ENCODE measurements at places on chromosomes 6 and 20. TPM values are rescaled to one million over a fixed set of nuclear protein-coding genes. Genes with fewer than 3 reads are reported as not detected.
A peak's percentile ranks its signal among the peaks of the same experiment; 100 is the strongest.

DNA sequence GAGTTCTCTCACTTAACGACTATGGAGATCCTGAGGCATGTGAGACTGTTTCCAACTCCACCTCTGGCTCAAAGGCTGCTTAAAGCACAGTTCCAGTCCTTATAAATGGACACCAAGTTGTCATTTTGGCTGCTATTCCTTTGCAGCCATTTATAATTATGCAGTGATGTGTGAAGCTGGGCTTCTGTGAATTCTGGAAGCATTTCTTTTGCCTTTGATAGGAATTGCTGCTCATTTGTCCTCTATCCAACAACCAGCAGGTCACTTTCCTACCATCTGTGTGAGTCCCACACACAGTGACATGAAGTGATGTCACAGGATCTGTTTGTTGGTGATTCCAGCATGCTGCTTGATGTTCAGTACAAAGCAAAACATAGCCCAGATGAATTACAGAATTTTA is 28.5 kb upstream of the EFHC1 start:
- H3K4me1 ChIP-seq: peaks cover 14% of the 10 kb centered on the region
- H3K4me3 ChIP-seq: no peak overlapping the region
- DNase-seq: no peak
- no peak overlapping the region for H3K27ac ChIP-seq
- H3K27me3 ChIP-seq: no peaks in the 10 kb centered on the region
- H3K36me3 ChIP-seq: no peaks in the 10 kb centered on the region

DNA sequence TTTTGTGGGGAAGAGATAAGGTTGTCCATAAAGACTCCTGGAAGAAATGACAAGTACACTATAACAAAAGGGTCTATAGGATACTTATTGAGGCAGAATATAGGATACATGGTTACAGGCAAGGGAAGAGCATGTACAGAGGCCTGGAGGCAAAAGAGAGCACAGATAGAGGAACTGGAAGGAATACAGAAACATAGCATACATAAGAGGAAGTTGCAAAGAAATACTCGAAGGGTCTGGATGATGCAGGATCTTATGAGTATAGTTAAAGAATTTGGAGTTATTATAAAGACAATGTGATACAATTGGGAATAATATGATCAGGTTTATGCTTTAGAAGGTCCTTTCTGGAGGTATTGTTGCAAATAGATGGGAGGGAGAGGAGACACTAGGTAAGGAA is 592.7 kb upstream of the POU3F2 start:
- H3K4me3 ChIP-seq: no peak overlapping the region
- no peaks in the 10 kb centered on the region for H3K4me1 ChIP-seq
- H3K27ac ChIP-seq: no peak overlapping the region
- no peaks in the 10 kb centered on the region for H3K36me3 ChIP-seq
- H3K27me3 ChIP-seq: no peaks in the 10 kb centered on the region
- no peak for DNase-seq

DNA sequence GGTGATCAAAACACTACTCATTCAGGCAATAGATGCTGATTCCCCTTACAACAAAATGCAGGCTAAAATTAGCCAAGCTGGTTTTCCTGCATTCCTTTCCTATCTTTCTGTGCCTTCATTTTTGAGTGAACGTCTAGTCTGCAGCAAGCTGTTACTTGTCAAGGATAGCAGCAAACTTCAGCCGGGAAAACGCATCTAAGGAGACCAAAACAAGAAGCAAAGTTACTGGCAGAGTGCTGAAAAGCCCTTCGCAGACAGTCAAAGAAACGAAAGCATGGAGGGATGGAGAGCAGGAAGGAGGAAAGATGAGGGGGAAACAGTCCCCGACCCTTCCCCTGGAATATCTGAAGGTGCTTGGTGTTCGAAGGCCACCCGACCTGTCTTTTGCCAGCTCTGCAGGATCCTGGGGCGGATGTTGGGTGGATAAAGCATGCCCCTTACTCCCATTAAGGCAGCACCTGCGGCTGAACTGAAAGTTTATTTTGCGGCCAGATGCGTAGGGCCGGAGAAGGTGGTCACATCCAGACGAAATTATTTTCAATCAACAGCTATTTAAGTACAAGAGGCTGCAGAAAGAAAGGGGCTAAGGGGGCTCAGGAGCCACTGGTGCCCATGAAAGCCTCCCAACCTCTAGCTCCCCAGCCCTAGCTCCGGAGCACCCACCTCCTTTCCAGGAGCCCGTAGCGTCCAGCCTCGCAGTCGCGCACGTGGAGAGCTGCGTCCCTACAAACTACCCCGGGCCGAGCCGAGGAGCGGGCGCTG is 538 bp downstream of the FERMT1 start:
- no peaks in the 10 kb centered on the region for H3K36me3 ChIP-seq
- no peak for DNase-seq
- no peaks in the 10 kb centered on the region for H3K27me3 ChIP-seq
- H3K4me3 ChIP-seq: peak overlapping the region; percentile 47
- H3K27ac ChIP-seq: no peak overlapping the region

- no peak overlapping the region for H3K27ac ChIP-seq
- H3K4me3 ChIP-seq: no peak overlapping the region
- no peaks in the 10 kb centered on the region for H3K36me3 ChIP-seq
- DNase-seq: no peak
Measured at GRCh38 chr6:154920495-154921200, 74.5 kb upstream of the TIAM2 start.

The UNC93A gene
- not detected for total RNA-seq

The PDE10A gene
- 1.1 TPM for total RNA-seq

GRCh38 chr6:113495521-113495920 is 361.6 kb upstream of the MARCKS start:
- no peak overlapping the region for H3K4me3 ChIP-seq
- H3K27ac ChIP-seq: peak overlapping the region; percentile 15
- H3K27me3 ChIP-seq: no peaks in the 10 kb centered on the region
- no peak for DNase-seq
- no peaks in the 10 kb centered on the region for H3K4me1 ChIP-seq

DNA sequence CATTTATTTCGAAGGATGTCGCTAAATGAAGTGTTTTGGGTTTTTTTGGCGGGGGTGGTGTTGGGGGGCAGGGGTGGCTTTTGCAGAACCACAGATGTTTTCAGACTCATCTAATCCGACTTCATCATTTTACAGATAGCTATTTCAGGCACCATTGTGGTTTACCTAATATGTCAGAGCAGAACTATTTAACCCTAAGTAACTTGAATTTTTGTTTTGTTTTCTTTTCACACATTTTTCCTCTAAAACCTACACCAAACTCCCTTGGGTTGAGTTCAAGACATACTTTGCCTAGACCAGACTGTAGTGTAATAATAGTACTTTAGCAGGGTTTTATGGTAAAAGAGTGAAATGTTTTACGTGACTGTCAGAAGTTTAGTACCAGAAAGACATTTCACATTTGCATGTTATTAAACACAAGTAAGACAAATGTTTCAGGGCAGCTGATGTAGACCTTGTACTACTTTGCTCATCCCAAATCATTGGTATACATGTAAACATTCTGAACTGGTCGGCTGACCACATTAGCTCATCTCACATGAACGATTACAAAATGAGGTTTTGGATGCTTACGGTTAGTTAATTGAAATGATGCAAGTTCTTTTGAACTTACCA is 37.7 kb downstream of the MAP3K4 start:
- no peaks in the 10 kb centered on the region for H3K36me3 ChIP-seq
- no peak for DNase-seq
- H3K4me1 ChIP-seq: peaks cover 4% of the 10 kb centered on the region
- no peaks in the 10 kb centered on the region for H3K27me3 ChIP-seq
- no peak overlapping the region for H3K27ac ChIP-seq

The GPSM3 gene
- 69.5 TPM for total RNA-seq

The BTBD9 gene
- 60.8 TPM for total RNA-seq

The ZSCAN23 gene
- 6.3 TPM for total RNA-seq

DNA sequence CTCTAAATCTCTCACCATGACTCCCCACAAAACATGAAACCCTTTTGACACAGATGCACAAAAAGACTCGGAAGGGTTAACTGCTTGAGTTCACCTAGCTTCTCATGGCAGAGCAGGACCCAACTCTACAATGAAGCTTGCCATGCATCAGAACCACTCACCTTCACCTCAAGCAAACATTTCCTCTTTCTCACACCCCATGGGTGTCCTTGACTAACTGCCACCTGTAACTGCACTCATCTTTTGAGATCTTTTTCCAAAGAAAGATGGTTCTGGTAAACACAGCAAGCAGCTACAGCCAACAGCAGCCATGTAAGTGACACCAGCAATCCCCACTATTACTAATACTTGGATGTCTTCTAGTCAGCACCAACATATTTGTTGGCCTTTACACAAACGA is 76.5 kb downstream of the EFHC1 start:
- no peak overlapping the region for H3K27ac ChIP-seq
- H3K4me1 ChIP-seq: peaks cover 14% of the 10 kb centered on the region
- H3K36me3 ChIP-seq: peaks cover under 1% of the 10 kb centered on the region
- H3K4me3 ChIP-seq: no peak overlapping the region
- no peak for DNase-seq

The SMLR1 gene
- not detected for total RNA-seq

The LY6G6F gene
- total RNA-seq: 0.74 TPM

GRCh38 chr6:97702248-97702647 is 419.2 kb upstream of the MMS22L start:
- H3K36me3 ChIP-seq: no peaks in the 10 kb centered on the region
- DNase-seq: no peak
- H3K4me1 ChIP-seq: no peaks in the 10 kb centered on the region
- no peak overlapping the region for H3K27ac ChIP-seq
- H3K4me3 ChIP-seq: no peak overlapping the region

GRCh38 chr6:25851961-25852360 is 20.1 kb upstream of the SLC17A1 start:
- DNase-seq: no peak
- H3K4me3 ChIP-seq: no peak overlapping the region
- H3K36me3 ChIP-seq: no peaks in the 10 kb centered on the region
